ENCODE measurements at places on chromosomes 1 and 21. TPM values are rescaled to one million over a fixed set of nuclear protein-coding genes. Genes with fewer than 3 reads are reported as not detected.

DNA sequence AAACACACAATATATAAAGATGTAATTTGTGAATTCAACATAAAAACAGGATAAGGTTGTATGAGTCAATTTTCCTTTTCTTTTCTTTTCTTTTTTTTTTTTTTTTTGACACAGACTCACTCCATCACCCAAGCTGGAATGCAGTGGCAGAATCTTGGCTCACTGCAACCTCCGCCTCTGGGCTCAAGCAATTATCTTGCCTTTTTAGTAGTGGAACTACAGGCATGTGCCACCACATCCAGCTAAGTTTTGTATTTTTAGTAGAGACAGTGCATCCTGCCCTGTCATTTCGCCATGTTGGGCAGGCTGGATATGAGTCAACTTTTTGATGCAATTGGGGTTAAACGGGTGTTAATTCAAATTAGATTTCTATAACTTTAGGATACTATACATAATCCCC, 10.3 kb upstream of the SPRR2B start:
- H3K4me1 ChIP-seq = no peaks in the 10 kb centered on the region
- peaks cover 13% of the 10 kb centered on the region for H3K27me3 ChIP-seq
- no peak overlapping the region for H3K4me3 ChIP-seq
- H3K27ac ChIP-seq = no peak overlapping the region
- no peaks in the 10 kb centered on the region for H3K36me3 ChIP-seq

DNA sequence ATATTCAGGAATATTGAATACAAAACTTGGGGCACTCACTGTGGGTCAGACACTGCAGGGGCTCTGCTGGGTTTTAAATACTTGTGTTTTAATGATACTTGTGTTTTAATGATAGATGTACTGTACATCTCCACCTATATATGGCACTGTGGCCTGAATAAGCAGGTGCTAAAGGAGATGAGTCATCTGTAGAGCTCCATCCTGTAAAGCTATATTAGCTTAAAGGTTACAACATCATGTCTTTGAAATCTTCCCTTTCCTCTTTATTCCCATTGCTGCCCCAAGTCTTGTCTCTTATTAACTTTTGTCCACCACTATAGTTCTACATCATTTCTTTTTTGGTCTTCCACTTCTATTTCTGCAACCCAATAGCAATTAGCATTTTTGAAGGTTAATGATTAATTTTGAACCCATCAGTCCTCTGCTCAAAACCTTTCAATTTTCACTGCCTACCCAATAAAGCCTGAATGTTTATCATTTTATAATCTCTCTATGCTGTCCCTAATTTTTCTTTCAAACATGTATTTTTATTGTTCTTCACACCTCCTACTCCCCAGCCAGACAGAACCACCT, 113.3 kb upstream of the PTGFR start:
- no peak overlapping the region for H3K4me3 ChIP-seq
- no peak for DNase-seq
- no peak overlapping the region for H3K27ac ChIP-seq
- no peaks in the 10 kb centered on the region for H3K36me3 ChIP-seq
- no peaks in the 10 kb centered on the region for H3K4me1 ChIP-seq

DNA sequence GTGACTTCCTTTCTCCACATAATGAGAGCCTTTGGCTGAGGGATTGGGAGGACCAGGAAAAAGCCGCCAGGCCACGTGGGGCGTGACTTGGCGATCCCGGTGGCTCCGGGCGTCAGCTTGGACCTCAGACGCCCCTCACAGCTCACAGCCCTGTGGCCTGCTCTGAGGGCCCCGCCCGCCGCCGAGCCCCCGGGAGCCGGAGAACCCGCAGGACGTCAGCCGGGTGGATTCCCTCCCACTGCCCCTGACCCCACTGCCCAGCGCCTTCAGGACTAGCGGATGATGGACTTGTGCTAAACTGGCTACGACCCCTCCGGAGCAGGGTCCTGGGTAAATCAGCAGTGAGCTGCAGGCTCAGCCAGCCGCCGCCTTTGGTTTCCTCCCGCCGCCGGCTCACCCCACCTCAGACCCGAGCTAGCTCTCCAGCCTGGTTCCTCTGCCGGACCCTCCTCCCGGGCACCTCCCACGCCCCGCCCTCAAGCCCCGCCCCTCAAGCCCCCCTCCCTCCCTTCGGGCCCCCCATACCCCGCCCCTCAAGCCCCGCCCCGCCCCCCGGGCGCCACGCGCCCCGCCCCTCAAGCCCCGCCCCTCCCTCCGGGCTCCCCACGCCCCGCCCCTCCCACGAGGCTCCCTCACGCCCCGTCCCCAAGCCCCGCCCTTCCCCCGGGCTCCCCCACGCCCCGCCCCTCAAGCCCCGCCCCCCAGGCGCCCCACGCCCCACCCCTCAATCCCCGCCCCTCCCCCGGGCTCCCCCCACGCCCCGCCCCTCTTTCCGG, 10.0 kb upstream of the FAAP20 start:
- H3K27me3 ChIP-seq = no peaks in the 10 kb centered on the region
- no peak for DNase-seq
- no peaks in the 10 kb centered on the region for H3K36me3 ChIP-seq

Gene EPHB2
- total RNA-seq = not detected

Gene GPR153
- 0.92 TPM for total RNA-seq

DNA sequence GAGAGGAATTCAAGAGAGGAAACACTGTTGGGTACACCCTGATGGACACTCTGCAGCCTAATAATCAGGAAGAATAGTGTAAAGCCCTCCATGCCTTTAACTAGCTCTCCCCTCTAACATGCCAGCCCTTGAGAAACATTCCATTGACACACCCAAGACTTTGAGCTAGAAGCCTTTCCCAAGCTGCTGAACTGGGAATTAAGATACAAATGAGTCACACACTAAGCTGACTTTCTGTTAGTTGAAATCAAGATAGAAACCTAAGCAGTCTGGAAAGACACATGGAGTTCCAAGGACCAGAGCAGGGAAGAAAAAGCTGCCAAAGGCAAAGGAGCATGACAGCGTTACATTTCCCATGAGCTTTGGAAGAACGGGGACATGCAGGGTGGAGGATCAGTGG, 380.8 kb downstream of the NPHP4 start:
- H3K27me3 ChIP-seq = no peaks in the 10 kb centered on the region
- no peak overlapping the region for H3K27ac ChIP-seq
- no peaks in the 10 kb centered on the region for H3K4me1 ChIP-seq
- H3K36me3 ChIP-seq = no peaks in the 10 kb centered on the region
- no peak overlapping the region for H3K4me3 ChIP-seq

DNA sequence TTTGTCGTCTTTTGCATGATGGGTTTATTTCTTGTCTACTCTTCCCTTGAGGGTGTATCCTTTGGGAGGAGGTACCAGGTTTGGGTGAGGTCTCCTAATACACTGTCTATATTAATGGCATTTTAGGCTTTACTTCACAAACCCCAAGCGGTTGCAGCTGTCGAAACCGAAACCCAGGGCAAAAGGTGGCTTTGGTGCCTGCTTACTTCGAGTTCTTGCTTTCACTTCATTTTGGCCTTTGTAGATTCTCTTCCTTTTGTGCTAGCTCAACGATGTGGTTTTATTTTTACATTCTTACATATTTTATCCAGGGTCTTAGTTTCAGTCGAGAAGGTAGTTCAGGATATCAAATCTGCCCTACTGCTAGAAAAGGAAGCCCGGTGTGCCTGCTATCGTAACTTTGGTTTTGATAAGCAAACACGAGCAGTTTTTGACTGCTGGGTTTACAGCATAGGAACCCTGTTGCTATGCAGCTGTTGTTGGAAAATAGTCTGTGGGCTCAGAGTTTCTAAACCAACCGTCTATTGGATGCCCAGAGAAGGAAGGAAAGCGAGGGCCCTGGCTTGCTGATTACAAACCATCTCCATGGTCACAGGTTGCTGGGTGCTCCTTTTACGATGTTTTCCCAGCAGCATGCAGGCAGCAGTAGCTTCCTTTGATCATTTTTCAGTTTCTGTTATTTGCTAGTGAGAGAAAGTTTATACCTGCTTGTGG, 9.8 kb upstream of the TSPAN2 start:
- H3K4me1 ChIP-seq = peaks cover 18% of the 10 kb centered on the region
- peak; percentile 84 for DNase-seq
- H3K27ac ChIP-seq = peak overlapping the region; percentile 99
- H3K4me3 ChIP-seq = peak overlapping the region; percentile 64
- no peaks in the 10 kb centered on the region for H3K36me3 ChIP-seq

- H3K27me3 ChIP-seq = no peaks in the 10 kb centered on the region
- no peak overlapping the region for H3K27ac ChIP-seq
- H3K36me3 ChIP-seq = no peaks in the 10 kb centered on the region
- H3K4me1 ChIP-seq = no peaks in the 10 kb centered on the region
These were observed 155.2 kb downstream of the DISP1 start for GRCh38 chr1:222970040-222970439.

DNA sequence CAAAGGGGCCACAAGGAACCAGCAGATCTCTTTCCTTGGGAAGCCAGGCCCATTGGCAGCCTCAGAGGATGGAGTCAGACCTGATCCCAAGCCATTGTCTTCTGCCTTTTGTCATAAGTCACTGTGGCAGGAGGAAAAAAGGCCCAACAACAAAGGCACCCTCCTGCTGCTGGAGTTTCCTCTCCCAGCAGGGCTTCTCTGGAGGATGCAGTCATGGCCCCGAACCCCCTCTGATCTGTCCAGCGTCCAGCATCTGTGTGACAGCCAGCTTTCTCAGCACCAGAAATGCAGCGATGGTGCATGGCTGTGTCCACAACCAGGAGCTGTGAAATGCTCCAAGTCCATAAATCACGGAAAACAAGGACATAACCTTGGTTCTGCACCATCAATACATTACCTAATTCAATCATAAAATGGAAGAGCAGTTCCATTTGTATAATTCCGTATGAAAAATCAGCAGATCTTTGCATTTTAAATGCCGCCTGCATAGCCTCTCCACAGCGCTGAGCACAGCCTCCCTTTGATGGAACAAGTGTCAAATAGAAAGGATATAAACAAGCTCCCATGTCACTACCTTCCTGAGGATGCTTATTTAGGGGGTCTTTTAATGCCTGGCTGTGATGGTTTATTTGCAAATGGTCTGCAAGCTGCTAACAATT, 30.6 kb downstream of the AJAP1 start:
- no peak overlapping the region for H3K4me3 ChIP-seq
- no peak for DNase-seq
- no peak overlapping the region for H3K27ac ChIP-seq
- H3K36me3 ChIP-seq = no peaks in the 10 kb centered on the region

DNA sequence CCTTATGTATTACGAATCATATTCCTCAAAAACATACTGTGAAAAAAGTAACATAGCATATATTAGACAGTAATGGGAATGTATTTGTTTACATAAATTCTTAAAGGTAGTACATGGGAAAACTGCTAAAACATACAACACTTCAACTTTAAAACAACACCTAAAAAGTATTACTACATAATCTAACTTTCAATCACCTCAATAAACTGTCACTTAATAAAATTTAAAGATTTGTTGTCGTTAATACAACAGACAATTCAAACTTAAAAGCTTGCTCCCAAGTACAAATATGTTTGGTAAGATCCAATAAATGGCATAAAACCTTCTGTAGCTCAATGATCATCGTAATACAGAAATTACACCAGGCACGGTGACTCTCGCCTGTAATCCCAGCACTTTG, 3.7 kb downstream of the ARID4B start:
- DNase-seq = no peak
- H3K4me1 ChIP-seq = peaks cover 21% of the 10 kb centered on the region
- H3K4me3 ChIP-seq = peak overlapping the region; percentile 4

Gene RHD
- 0.13 TPM for total RNA-seq

GRCh38 chr1:9316512-9316911, 23.8 kb downstream of the SPSB1 start:
- H3K27me3 ChIP-seq = peaks cover 9% of the 10 kb centered on the region
- DNase-seq = no peak
- no peak overlapping the region for H3K27ac ChIP-seq
- no peak overlapping the region for H3K4me3 ChIP-seq
- no peaks in the 10 kb centered on the region for H3K36me3 ChIP-seq
- H3K4me1 ChIP-seq = peaks cover 24% of the 10 kb centered on the region

Gene UMODL1
- 0.99 TPM for total RNA-seq

Gene TMEM52
- 0.28 TPM for total RNA-seq

DNA sequence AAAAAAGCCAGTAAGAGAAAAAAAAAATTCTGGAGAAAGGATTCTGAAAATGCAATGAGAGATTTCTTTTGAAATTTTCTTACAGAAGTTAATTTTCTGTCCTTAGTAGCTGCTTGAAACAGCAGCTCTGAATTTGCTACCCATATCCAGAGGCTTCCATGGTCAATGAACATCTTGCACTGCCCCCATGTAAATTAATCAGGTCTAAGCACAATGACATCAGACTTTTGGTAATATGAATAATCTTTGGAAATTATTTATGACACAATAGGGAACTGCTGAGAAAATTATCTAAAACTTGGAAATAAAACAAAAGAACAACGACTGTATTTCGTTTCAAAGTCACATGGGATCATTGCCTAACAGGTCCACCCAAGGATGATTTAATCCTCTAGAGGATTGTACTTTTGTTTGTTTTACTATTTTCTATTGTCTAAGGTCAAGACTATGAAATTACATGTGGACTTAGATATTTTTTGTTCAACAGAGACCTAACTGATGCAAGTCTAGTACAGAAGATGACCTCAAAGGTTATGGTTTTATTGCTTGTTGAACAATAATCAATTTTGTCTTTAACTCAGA, 312.1 kb downstream of the BACH1 start:
- H3K4me1 ChIP-seq = no peaks in the 10 kb centered on the region
- no peak overlapping the region for H3K27ac ChIP-seq
- no peak overlapping the region for H3K4me3 ChIP-seq
- H3K36me3 ChIP-seq = no peaks in the 10 kb centered on the region

Gene LCK
- total RNA-seq = 342 TPM

GRCh38 chr1:204337583-204337982, 22.1 kb downstream of the PLEKHA6 start:
- H3K4me3 ChIP-seq = no peak overlapping the region
- H3K4me1 ChIP-seq = no peaks in the 10 kb centered on the region
- no peak overlapping the region for H3K27ac ChIP-seq
- DNase-seq = no peak
- no peaks in the 10 kb centered on the region for H3K36me3 ChIP-seq
- H3K27me3 ChIP-seq = peaks cover 29% of the 10 kb centered on the region

Gene SLC45A1
- 0.72 TPM for total RNA-seq

- no peak overlapping the region for H3K27ac ChIP-seq
- no peaks in the 10 kb centered on the region for H3K36me3 ChIP-seq
- H3K4me3 ChIP-seq = peak overlapping the region; percentile 64
- no peaks in the 10 kb centered on the region for H3K27me3 ChIP-seq
- peak; percentile 5 for DNase-seq
These were observed 841 bp downstream of the SNX27 start for GRCh38 chr1:151612501-151613281.

Gene TFAP2E
- total RNA-seq = 3.1 TPM

Gene OR2G6
- total RNA-seq = not detected

Measured in T-cell (primary cell).